ENCODE measurements at places on chromosomes 16 and 17. TPM values are rescaled to one million over a fixed set of nuclear protein-coding genes. Genes with fewer than 3 reads are reported as not detected.

- no peaks in the 10 kb centered on the region for H3K36me3 ChIP-seq
- H3K4me3 ChIP-seq = no peak overlapping the region
- peaks cover 10% of the 10 kb centered on the region for H3K4me1 ChIP-seq
- no peak overlapping the region for H3K27ac ChIP-seq
- no peak for DNase-seq
Measured at GRCh38 chr16:924063-924462, 46.7 kb downstream of the LMF1 start.

Gene GAST
- total RNA-seq = not detected

DNA sequence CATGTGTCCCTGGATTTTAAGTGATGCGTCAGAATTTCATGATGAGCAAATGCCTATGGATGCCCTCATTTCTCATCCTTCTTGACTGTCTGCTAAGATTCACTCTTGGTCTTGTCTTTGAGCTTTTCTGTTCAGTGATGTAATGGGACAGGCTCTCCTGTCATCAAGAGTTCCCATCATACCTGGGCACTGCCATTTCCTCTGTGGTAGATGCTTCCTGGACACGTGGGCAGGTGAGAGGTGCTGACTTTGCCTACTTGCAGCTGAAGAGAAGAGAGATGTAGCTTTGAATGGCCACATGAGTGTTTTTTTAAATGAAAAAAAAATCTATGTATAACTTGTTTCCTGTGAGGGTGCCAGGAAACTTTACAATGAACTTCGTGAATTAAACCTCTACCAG lies 557.7 kb downstream of the MAF start:
- peak overlapping the region; percentile 84 for H3K27ac ChIP-seq
- peaks cover 4% of the 10 kb centered on the region for H3K36me3 ChIP-seq
- H3K4me3 ChIP-seq = peak overlapping the region; percentile 50
- H3K4me1 ChIP-seq = peaks cover 23% of the 10 kb centered on the region
- DNase-seq = no peak
- no peaks in the 10 kb centered on the region for H3K27me3 ChIP-seq

GRCh38 chr17:17564323-17564722 lies 27.2 kb downstream of the PEMT start:
- peaks cover 19% of the 10 kb centered on the region for H3K4me1 ChIP-seq
- H3K36me3 ChIP-seq = no peaks in the 10 kb centered on the region
- no peak overlapping the region for H3K4me3 ChIP-seq
- no peaks in the 10 kb centered on the region for H3K27me3 ChIP-seq

- H3K27ac ChIP-seq = no peak overlapping the region
- H3K4me1 ChIP-seq = peaks cover 5% of the 10 kb centered on the region
- no peak for DNase-seq
- peaks cover 6% of the 10 kb centered on the region for H3K36me3 ChIP-seq
- peaks cover 59% of the 10 kb centered on the region for H3K27me3 ChIP-seq
- no peak overlapping the region for H3K4me3 ChIP-seq
Measured at GRCh38 chr17:48522031-48522653, 8.7 kb downstream of the HOXB1 start.

GRCh38 chr17:77489893-77490255 lies 349.1 kb downstream of the SEC14L1 start:
- H3K27me3 ChIP-seq = no peaks in the 10 kb centered on the region
- no peak overlapping the region for H3K4me3 ChIP-seq
- no peak overlapping the region for H3K27ac ChIP-seq
- H3K36me3 ChIP-seq = peaks cover 4% of the 10 kb centered on the region

Gene DCTN5
- 65.0 TPM for total RNA-seq

- peaks cover 2% of the 10 kb centered on the region for H3K36me3 ChIP-seq
- H3K27ac ChIP-seq = no peak overlapping the region
- no peak overlapping the region for H3K4me3 ChIP-seq
- DNase-seq = peak; percentile 26
Measured at GRCh38 chr17:43338886-43339516, 59.8 kb upstream of the ARL4D start.

DNA sequence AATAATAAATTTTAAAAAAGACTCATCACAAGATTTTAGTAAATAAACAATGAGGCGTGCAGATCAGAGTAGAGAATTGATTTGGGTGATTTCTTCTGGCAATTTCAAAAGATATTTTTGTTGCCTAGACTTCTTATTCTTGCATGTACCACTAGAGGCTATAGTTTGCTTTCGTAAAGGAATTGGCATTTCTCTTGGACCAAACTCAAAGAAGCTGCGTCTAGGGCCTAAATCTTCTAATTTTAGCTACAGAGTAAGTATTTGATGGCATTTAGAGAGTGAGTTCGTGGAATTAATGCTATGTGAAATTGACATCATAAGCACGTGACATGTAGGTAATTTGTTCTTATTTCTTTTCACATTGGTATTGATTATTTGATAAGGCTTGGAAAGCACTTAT lies 24.4 kb upstream of the ABCC11 start:
- peaks cover 5% of the 10 kb centered on the region for H3K4me1 ChIP-seq
- no peak for DNase-seq
- H3K27ac ChIP-seq = no peak overlapping the region
- no peaks in the 10 kb centered on the region for H3K27me3 ChIP-seq
- H3K4me3 ChIP-seq = no peak overlapping the region

Gene VEZF1
- total RNA-seq = 41.7 TPM

DNA sequence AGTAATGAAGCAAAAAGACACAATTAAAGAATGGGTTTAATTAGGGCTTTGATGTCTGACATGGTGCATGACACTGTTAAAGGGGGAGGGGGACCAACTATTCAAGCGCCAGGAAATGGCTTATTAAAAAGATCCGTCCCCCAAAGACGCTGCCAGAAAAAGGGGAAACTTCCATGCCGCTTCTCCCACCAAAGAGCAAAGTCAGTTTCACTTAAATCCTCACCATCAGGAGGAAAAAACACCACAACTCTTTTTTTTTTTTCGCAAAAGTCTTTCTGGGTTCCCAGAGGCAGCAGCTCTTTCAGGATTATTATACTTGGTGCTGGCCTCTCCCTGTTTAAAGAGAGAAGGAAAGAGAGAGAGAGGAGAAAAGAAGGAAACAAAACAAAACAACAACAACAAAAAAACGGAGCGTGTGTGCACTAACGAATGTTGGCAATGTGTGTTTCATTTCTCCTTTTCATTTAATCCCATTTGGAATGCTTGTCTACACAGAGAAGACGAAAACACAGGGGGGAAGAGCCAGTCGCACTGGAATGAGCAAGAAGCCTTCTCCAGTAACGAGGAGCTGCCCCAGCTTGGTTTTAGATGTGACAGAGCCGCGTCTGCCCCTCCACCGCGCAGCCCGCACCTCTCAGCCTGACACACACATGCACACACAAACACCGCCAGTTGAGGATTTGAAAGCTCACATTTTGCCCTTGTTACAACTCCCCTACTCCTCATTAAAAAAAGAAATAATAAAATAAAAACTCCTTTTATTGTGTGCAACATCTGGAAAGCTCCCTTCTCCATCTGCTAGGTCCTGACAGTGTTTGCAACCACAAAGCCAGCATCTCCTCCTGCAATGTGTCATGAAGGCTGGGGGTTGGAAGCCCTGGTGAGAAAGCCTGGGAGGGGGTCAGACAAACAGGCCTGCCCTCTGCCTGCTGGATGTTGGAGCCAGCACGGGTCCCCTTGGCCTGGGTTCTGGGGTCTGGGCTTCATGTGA lies 32.7 kb upstream of the AXIN2 start:
- H3K36me3 ChIP-seq = no peaks in the 10 kb centered on the region
- peaks cover 15% of the 10 kb centered on the region for H3K27me3 ChIP-seq
- peak overlapping the region; percentile 59 for H3K4me3 ChIP-seq
- H3K27ac ChIP-seq = no peak overlapping the region

DNA sequence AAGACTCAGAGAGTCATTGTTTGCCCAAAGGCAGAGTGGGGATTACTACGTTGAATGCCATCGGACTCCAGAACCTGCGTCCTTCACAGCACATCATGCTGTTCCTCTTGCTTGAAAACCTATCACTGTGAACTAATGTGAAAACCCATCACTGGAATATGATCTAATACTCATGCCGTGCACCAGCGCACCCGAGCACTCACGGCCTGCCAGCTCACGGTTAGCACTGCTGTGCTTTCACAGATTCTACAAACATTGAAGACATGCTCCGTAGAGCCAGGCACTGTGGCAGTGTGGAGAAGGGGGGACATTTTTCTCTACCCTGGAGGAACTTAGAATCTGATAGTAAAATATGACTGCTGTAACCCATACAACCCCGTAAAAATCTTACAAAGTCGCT lies 350.4 kb downstream of the C16orf95 start:
- no peak overlapping the region for H3K27ac ChIP-seq
- no peak for DNase-seq
- no peaks in the 10 kb centered on the region for H3K36me3 ChIP-seq
- peaks cover 25% of the 10 kb centered on the region for H3K27me3 ChIP-seq

Gene WNK4
- not detected for total RNA-seq

GRCh38 chr17:70447588-70447987 lies 278.3 kb downstream of the KCNJ2 start:
- H3K4me1 ChIP-seq = no peaks in the 10 kb centered on the region
- no peaks in the 10 kb centered on the region for H3K36me3 ChIP-seq
- no peak for DNase-seq
- H3K4me3 ChIP-seq = no peak overlapping the region
- H3K27ac ChIP-seq = no peak overlapping the region

DNA sequence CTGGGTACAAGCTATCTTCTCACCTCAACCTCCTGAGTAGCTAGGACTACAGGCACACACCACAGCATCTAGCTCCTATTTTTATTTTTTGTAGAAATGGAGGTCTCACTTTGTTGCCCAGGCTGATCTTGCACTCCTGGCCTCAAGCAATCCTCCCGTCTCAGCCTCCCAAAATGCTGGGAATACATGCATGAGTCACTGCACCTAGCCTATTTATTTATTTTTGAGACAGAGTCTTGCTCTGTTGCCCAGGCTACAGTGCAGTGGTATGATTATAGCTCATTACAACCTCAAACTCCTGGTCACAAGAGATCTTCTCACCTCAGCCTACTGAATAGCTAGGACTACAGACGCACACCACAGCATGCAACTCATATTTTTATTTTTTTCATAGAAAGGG lies 40.1 kb upstream of the RGS9 start:
- no peak for DNase-seq
- H3K27me3 ChIP-seq = no peaks in the 10 kb centered on the region
- H3K4me1 ChIP-seq = peaks cover 14% of the 10 kb centered on the region

GRCh38 chr16:79437764-79438751 lies 162.5 kb downstream of the MAF start:
- peaks cover 4% of the 10 kb centered on the region for H3K36me3 ChIP-seq
- no peak overlapping the region for H3K27ac ChIP-seq
- DNase-seq = no peak
- no peak overlapping the region for H3K4me3 ChIP-seq

- H3K27me3 ChIP-seq = no peaks in the 10 kb centered on the region
- peaks cover 16% of the 10 kb centered on the region for H3K4me1 ChIP-seq
- H3K36me3 ChIP-seq = no peaks in the 10 kb centered on the region
- peak overlapping the region; percentile 63 for H3K27ac ChIP-seq
- H3K4me3 ChIP-seq = no peak overlapping the region
Measured at GRCh38 chr17:3665834-3666233, 2.5 kb downstream of the TAX1BP3 start.

Gene LUC7L3
- total RNA-seq = 129 TPM

Gene TBX21
- total RNA-seq = 8.8 TPM

Gene ASPHD1
- total RNA-seq = not detected

- H3K27me3 ChIP-seq = no peaks in the 10 kb centered on the region
- peak overlapping the region; percentile 43 for H3K27ac ChIP-seq
- H3K36me3 ChIP-seq = peaks cover 2% of the 10 kb centered on the region
- H3K4me1 ChIP-seq = peaks cover 18% of the 10 kb centered on the region
Measured at GRCh38 chr17:76793775-76794174, 55.9 kb downstream of the MFSD11 start.

Gene RAB37
- 83.3 TPM for total RNA-seq

- no peak overlapping the region for H3K27ac ChIP-seq
- H3K4me1 ChIP-seq = no peaks in the 10 kb centered on the region
- no peaks in the 10 kb centered on the region for H3K27me3 ChIP-seq
- H3K36me3 ChIP-seq = no peaks in the 10 kb centered on the region
- DNase-seq = no peak
Measured at GRCh38 chr16:61362585-61362984, 673.7 kb downstream of the CDH8 start.

DNA sequence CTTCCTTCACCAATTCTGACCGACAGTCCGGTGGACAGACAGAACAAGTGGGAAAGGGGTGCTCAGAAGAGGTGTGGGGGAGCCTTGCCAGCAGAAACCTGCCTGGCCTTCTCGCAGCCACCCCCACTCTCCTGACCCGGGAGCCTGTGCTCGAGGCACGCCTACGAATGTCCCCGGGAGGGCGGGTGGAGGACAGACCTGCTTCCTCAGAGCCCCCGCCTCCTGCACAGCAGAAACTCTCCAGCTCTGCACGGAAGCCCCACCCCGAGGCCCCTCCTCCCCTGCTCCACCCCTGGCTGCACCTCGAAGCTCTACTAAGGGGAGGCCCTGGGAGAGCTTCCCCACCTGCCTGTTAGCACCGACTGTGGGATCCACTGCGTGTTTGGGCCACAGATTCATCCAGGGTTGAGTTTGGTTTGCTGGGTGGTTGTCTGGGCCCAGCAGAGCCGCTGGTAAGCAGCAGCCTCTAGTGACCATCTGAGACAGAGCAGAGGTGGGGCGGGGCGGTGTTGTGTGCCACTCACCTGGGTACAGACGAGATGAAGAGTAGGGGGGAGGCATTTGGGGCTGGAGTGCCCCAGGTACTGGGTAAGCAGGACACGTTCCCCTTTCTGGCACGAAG lies 6.2 kb downstream of the TAF1C start:
- DNase-seq = no peak
- H3K4me3 ChIP-seq = no peak overlapping the region
- peaks cover 10% of the 10 kb centered on the region for H3K4me1 ChIP-seq

GRCh38 chr17:2710803-2711607 lies 559 bp downstream of the CLUH start:
- peak overlapping the region; percentile 81 for H3K27ac ChIP-seq
- H3K36me3 ChIP-seq = no peaks in the 10 kb centered on the region
- H3K27me3 ChIP-seq = no peaks in the 10 kb centered on the region
- peaks cover 30% of the 10 kb centered on the region for H3K4me1 ChIP-seq
- DNase-seq = no peak
- H3K4me3 ChIP-seq = peak overlapping the region; percentile 90

GRCh38 chr17:56830726-56831368 lies 2.9 kb downstream of the C17orf67 start:
- H3K4me1 ChIP-seq = peaks cover 19% of the 10 kb centered on the region
- no peaks in the 10 kb centered on the region for H3K36me3 ChIP-seq
- H3K27me3 ChIP-seq = no peaks in the 10 kb centered on the region

Gene CDR2L
- total RNA-seq = 0.86 TPM

- H3K36me3 ChIP-seq = no peaks in the 10 kb centered on the region
- H3K4me1 ChIP-seq = no peaks in the 10 kb centered on the region
- no peak for DNase-seq
- no peak overlapping the region for H3K27ac ChIP-seq
- H3K27me3 ChIP-seq = peaks cover 8% of the 10 kb centered on the region
- no peak overlapping the region for H3K4me3 ChIP-seq
Measured at GRCh38 chr17:55883149-55883548, 132.3 kb downstream of the PCTP start.

Gene SCGB1C2
- not detected for total RNA-seq

DNA sequence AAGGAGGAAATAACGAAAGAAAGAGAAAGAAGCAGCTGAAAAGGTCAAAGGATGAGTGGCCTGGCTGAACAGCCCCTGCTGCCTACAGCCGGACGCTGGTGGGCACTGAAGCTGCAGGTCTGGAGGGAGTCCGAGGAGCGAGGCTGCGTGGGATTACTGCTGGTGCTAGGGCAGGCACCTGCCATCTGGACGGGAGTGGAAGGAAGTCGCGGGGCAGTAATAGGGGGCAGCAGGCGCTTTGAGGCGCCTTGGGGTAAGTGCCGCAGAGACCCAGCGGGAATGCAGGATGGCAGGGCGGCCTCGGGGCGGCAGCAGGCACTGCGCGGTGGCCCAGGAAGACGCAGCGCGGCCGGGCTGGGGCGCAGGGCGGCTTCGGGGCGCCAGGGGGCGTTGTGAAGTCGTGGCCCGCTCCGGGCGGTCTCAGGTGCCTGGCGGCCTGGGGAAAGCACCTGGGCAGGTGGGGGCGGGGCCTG lies 303 bp upstream of the SCNN1G start:
- peaks cover 10% of the 10 kb centered on the region for H3K36me3 ChIP-seq
- peak overlapping the region; percentile 71 for H3K4me3 ChIP-seq
- peak; percentile 69 for DNase-seq
- H3K27ac ChIP-seq = no peak overlapping the region

Measured in T-helper 17 cell (primary cell).